ENCODE measurements at places on chromosomes 3 and 15.
A peak's percentile ranks its signal among the peaks of the same experiment; 100 is the strongest.

GRCh38 chr3:150149651-150150051, 179.0 kb upstream of the PFN2 start:
- no peak for DNase-seq

GRCh38 chr3:14423197-14423743, 20.9 kb downstream of the SLC6A6 start:
- no peak for DNase-seq

GRCh38 chr15:90550919-90551318, 21.2 kb downstream of the CRTC3 start:
- no peak for DNase-seq

- DNase-seq = peak; percentile 55
Measured at GRCh38 chr15:85582131-85583079, 202.0 kb downstream of the AKAP13 start.

GRCh38 chr3:192993411-192993810, 75.8 kb upstream of the MB21D2 start:
- no peak for DNase-seq

DNA sequence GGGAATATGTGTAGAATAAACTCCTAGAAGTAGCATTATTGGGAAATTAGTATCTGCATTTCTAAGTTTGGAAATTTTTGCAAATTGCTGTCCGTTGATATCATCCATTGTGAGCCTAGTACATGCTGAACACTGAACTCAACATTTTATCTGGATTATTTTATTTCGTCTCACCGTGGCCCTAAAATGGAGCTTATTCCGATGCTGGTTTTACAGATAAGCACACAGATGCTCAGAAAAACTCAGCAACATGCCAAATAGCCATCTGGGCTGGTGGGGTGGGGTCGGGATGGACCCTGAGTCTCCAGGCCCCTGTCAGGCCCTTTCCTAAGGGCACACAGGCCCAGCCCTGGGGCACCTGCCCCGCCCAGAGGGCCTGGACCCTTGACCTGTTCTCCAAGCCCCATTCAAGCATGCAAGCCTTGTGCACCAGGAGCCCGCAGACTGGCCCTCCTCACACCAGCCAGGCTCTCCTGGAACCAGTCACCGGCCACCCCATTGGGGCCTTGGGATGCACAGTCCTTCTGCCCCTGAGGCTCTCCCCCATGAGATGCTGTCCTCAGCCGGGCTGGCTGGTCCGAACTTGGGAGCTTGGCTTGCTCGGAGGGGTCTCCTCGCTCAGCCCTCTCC, 20.7 kb upstream of the KLF13 start:
- DNase-seq = no peak
